Activated CD4-positive, alpha-beta T cell treated with anti-CD3 and anti-CD28 coated beads for 24 hours (primary cell): ENCODE measurements at places on chromosomes 2 and 18.

GRCh38 chr18:48571639-48572384 is 33.0 kb downstream of the CTIF start:
- DNase-seq, result no peak

DNA sequence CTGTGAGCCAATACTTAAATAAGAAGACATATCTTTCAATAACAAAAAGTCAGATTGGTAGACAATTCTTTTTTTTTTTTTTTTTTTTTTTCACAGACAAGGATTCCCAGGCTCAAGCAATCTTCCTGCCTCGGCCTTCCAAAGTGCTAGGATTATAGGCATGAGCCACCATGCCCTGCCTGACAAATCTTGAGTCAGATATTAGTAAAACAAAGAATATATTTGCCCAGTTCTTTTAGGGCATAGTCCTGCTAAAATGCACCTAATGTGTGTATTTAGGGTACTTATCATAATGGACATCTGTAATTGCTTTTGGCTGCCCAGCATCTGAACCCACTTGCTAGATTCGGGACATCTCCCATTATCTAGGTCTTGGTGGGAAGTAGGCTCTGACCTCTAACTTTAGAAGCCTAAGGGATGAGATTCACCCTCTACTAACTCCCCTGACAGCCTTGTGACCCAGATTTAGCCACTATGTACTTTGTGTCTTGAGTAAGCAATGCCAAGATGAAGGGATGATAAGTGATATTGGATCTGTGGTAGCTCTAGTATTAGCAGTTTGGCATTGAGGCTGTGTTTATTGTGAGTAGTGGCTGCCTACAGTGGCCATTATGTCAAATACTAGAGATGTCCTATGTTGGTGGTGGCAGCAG is 18.5 kb upstream of the PSME4 start:
- DNase-seq, result no peak

- no peak for DNase-seq
Observed at GRCh38 chr2:50098242-50098641, 933.7 kb downstream of the NRXN1 start.

GRCh38 chr2:195520671-195521155 is 136.3 kb upstream of the SLC39A10 start:
- DNase-seq, result no peak

DNA sequence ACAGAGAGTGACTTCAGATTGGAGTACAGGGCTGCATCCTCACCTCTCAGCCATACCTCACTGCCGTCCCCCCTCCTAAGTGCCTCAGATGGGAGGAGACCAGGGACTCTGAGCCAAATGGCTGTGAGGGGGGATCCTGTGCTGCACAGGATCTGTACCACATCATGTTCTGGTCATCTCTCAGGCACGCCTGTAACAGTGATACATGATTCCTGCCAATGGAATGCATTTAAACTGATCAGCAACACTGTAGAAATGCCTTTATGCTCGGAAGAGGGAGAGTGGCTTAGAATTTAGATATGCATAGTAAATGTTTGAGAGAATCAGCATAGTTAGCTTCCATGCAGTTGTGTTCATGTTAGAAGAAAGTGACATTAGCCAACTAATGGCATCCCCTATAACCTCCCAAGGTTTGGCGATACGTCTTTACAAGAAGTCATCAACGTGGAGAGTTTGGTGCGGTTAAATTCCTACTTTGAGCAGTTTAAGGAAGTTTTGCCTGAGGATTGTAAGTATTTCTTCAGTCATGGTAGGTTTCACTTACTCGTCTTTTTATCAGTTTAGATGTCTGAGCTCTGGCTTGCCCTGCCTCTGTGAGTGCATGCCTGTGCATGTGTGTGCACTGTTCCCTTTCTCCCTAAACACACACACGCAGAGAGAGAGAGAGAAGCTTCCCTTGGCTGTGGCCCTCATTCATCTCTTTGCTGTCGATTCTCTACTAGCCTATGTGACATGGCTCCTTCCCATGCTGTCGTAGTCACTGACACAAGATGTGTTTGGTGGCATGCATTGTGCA is 40.0 kb downstream of the COA5 start:
- DNase-seq, result no peak

DNA sequence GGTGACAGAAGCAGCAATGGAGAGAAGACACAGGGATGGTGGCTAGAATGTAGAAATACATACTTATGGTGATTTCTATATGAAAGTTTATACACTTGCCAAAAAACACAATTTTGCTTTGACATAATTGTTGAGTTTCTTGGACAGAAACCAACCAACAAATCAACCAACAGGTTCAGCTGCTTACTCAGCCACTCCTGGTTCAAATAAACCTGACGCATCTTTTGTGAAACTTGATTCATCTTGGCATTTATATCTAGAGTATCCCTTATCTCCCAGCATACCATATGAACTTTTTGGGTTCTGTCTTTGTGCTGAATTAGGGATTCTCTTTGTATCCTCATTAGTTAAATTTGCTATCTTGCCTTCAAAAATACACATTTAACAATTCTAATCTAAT is 54.1 kb upstream of the ERBB4 start:
- DNase-seq, result no peak

GRCh38 chr18:10301831-10302483 is 152.5 kb upstream of the APCDD1 start:
- DNase-seq, result no peak

GRCh38 chr18:9612215-9612830 is 2.0 kb downstream of the PPP4R1 start:
- DNase-seq, result no peak

- no peak for DNase-seq
Observed at GRCh38 chr2:136766073-136766404, 694 bp downstream of the THSD7B start.

GRCh38 chr2:46751897-46752296 is 163.7 kb downstream of the MCFD2 start:
- no peak for DNase-seq

GRCh38 chr2:171957061-171957460 is 34.8 kb downstream of the HAT1 start:
- no peak for DNase-seq
